Amniotic stem cell (primary cell): ENCODE measurements at places on chromosomes 1 and 21.

DNA sequence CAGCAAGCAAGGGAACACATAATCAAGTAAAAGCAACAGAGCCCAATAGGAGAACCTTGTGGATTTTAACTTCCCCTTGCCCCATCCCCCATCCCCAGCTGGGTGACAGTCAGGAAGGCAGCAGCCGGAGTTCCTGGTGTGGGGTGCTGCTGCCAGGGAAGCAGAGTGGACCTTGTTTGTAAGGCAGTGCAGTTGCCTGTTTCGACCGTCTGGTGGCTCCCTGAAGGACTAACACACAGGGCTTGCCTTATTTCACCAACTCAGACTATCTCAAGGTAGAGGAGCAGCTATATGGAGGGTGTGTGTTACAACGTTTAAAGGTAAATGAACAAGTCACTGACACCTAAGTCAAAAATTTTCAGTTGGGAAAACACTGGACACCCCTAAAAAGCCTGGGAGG, 6.6 kb downstream of the KRTAP10-8 start:
- DNase-seq: no peak

GRCh38 chr1:19504796-19505692, 19.7 kb upstream of the CAPZB start:
- DNase-seq: no peak

- DNase-seq: no peak
These were observed 26.3 kb downstream of the FTCD start for GRCh38 chr21:46128933-46129571.

DNA sequence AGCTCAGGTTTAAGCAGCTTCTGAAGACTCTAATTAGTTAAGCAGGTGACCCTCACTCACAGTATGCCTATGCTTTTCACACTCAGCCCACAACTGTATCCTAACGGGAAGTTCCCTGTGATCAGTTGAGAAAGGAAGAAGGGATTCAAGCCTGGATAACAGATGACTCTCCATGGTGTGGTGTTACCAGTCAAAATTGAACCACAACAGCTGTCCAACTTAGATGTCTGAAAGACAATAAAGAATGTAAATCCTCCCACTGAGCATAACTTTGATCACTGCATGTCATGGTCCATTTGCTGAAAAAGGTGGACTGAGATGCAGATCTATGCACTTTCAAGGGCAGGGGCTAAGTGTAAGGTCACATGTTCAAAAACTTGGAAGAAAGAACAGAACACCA, 32.3 kb upstream of the DIPK1A start:
- DNase-seq: no peak

- no peak for DNase-seq
These were observed 1.3 kb downstream of the PTPRC start for GRCh38 chr1:198640174-198640573.

- DNase-seq: no peak
These were observed 424.5 kb downstream of the USP25 start for GRCh38 chr21:16154321-16154720.

DNA sequence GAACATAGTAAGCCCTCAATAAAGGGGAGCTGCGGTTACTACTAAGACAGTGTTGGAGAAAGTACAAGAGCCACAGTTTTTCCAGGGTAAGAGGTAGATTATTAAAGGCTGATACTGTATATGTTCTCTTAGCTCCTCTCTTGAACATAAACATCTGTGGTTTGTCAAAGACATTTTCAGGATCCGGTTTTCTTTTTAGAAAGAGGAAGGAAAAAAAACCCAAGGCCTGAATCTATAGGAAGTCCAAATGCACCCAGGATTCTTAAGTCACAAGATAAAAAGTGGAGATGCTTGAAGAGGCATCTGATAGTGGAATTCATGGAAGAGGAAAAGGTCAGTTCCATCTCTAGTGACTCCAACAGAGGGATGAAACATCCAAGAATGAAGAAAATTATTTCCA, 24.6 kb upstream of the SLC45A3 start:
- DNase-seq: no peak

- no peak for DNase-seq
These were observed 4.1 kb downstream of the L1TD1 start for GRCh38 chr1:62198781-62199125.

- DNase-seq: no peak
These were observed 28.9 kb downstream of the LEPR start for GRCh38 chr1:65449214-65449823.

DNA sequence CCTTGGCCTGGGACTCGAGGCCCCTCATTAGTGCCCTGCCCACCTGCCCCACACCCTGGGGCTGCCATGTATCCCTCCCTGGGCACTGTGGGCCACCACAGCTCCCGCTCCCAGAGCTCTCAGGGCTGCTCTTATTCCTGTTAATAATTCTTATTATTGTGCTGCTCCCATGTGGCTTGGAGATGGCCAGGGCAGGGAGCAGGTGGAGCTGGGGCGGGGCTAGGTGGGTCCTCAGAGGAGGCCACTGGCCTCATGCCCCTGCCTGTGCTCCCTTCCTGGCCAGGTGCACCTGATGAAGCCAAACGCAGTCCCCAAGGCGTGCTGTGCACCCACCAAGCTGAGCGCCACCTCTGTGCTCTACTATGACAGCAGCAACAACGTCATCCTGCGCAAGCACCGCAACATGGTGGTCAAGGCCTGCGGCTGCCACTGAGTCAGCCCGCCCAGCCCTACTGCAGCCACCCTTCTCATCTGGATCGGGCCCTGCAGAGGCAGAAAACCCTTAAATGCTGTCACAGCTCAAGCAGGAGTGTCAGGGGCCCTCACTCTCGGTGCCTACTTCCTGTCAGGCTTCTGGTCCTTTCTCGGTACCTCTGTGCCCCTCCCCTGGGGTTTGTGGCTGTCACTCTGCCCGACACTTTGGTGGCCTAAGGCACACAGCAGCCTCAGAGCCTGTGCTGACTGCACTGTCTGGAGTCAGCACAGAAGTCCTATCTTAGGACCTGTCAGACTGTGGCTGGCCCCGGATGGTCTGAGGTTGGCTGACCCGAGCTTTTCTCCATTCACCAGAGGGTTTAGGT, 34.1 kb downstream of the BMP8A start:
- no peak for DNase-seq

DNA sequence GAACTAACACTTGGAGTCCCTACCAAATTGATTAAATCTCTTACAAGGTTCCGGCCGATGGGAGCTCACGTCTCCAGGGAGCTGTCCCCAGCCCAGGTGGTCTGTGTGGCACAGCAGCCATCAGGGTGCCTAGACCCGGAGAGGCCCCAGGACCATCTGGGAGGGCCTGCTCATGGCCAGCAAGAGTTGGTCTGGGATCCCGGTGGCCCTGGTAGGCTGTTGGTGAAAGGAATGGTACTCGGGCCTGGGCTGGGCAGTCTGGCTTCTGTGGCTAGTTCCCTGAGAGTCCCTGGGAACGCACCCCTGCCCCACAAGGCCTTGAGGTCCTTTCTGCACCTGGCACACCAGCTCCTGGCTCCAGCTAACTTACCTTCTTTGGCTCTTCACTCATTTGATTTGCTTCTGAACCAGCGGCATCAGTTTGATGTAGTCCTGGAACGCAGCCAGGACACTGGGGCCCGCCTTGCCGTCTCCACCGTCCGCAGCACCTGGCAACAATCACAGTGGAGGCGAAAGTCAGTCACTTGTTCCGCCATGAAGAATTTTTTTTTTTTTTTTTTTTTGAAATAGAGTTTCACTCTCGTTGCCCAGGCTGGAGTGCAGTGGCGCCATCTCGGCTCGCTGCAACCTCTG, 62.5 kb downstream of the SCCPDH start:
- DNase-seq: no peak

- DNase-seq: no peak
These were observed 102.5 kb downstream of the LYPLAL1 start for GRCh38 chr1:219276049-219276738.

DNA sequence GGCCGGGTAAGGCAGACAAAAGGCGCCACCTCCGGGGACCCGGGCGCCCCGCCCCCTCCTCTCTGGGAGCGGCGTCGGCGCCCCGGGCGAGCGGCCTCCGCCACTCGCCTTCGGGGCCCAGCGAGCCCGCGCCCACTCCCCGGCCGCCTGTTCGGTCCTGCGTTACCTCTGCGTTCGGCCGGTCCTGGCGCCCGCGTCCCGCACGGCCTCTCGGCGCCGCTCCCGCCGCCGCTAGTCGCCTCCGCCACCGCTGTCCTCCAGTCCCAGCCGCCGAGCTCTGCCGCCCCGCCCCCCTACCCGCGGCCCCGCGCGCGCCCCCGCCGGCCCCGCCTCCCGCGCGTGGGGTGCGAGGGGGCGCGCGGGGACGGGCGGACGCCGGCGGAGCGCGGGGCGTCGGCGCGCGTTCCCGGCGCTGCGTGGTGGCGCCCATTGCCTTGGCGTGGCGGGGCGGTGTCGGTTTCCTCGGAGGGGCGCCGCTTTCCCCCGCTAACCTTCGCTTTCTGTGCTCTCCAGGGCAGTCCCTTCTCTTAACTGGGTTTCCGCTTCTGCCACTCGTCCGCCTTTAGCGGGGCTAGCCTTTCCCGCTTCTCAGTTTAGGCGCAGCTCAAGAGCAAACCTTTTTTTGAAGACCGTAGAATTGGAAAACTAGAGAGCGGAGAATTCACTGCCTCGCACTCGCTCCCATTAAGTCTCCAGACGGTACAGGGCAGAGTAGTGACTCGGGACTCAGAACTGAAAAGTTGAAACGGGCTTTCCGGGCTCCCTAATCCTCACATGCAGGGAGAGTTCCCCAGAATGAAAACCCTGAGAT, at the start of gene HP1BP3:
TSS of gene HP1BP3 (minus strand) at position 279 of the 811 bp plus-strand sequence. CDS start 6,867 bp downstream, outside the sequence.
- DNase-seq: no peak

GRCh38 chr1:232891071-232891470, 59.3 kb upstream of the NTPCR start:
- DNase-seq: peak; percentile 55

DNA sequence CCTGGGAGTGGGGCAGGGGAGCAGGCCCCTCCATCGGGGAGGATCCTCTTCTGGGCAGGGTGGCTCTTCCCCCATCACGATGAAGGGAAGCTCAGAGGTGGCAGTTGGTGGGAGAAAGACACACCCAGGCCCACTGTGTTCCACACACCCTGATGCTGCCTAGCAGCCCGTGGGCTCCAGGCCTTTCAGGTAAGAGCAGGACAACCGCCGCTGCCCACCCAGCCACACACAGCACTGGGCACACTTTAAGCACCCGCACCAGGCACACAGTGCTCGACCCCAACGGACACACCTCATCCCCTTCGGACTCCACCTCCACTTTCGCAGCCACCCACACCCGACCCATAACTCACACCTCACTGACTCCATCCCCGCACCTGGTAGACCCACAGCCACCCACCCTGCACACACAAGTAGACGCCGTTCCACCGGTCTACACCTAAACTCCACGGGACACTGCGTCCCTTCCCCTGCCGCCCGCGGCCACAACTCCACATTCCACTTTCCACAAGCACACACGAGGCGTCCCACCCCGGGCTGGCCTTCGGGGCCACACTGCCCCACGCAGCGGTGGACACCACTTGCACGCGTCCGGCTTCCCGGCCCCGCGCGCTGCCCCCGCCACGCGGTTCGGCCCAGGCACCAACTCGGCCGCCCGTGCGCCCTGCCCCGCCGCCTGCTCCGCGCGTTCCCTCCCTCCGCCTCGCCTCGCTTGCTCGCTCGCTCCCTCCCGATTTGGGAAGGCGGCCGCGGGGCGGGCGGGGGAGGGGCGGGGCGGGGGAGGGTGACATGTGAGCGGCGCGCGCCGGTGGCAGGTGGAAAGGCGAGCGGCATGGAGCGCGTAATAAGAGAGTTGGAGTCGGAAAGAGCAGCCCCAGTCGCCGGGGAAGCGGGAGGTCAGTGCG, at the start of gene KCNQ4:
TSS of gene KCNQ4 (plus strand) at position 787 of the 905 bp plus-strand sequence. CDS start 307 bp downstream, outside the sequence.
- no peak for DNase-seq

DNA sequence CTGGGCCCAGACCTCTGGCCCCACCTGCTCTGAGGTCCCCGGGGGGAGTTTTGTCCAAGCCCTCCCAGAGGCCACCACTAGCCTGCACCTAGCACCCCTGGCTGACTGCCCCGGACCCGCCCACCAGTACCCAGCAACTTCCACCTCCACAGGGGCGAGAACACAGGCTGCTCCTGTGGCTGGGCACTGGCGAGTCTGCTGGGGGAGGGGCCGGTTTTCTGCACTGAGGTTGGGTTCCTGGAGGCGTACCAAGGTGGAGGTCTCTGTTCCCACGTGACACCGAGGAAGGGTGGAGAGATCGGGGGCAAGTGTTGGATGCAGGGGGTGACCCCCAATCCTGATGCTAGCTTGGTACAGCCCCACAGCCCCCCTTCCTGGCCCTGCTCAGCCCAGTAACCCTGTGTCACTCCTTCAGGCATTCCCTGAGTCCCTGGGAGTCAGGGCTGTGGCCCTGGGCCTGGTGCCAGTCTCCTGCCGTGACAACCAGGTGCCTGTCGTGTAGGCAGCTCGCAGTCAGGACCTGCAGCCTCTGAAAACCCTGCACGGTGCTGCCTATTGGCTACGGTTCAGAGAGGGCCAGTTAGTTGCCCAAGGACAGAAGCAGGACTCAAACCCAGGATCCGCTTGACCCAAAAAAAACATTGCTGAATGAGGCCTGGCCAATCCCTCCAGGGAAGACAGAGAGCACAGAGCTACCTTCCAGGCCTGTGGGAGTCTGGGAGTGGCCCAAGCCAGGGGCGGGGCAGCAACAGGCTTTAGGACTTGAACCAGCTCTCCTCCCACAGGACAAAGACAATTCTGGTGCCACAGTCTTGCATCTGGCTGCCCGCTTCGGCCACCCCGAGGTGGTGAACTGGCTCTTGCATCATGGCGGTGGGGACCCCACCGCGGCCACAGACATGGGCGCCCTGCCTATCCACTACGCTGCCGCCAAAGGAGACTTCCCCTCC, 3.1 kb downstream of the ESPN start:
- no peak for DNase-seq

DNA sequence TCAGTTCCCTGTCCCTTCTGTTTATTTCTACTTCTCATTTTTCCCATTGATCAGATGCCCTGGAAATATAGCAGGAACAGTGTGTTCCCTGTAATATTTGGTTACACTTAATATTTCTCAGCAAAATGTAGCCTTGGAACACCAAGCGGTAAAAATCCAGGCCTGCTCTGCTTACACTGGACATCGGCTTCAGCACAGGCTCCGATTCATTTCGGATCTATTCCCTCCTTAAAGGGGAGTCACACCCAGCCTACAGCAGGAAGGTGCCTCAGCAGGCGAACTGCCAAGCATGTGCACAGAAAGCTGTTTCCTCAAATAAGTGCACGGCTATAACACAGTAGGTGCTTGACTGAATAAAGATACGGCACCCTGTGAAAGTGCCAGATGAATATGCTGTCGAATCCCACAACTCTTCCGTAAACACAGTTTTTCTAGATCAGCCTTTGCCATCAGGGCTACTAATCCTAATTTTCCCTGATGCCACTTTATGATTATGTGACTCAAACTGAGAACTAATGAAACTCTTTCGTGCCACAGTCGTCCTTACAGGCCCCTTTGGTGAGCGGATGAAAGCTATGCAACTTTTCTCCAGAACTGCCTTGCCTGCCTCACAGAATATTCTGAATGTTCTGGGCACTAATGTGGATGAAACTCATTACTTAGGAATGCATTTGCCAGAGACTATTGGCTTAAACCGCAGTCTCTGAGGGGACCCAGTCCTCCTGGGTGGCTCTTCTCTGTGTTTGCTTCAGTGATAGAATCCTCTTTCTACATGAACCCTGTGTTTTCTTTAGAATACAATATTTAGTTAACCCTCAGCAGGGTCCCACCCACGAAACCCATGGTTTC, 275.5 kb upstream of the RUNX1 start:
- peak; percentile 51 for DNase-seq

DNA sequence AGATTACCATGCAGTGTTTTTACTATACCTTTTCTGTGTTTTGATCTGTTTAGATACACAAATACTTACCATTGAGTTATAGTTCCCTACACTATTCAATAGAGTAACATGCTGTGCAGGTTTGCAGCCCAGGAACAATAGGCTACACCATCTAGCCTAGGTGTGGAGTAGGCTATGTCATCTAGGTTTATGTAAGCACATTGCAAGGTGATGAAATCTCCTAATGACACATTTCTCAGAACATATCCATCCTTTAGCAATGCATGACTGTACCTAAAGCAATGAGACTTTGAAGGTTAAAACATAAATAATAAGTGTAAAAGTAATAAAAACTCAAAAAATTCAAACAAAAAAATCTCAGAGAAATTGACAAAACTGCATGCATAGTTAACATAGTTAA, 358.6 kb downstream of the USH2A start:
- no peak for DNase-seq
